ENCODE measurements at places on chromosomes 16 and 17.

DNA sequence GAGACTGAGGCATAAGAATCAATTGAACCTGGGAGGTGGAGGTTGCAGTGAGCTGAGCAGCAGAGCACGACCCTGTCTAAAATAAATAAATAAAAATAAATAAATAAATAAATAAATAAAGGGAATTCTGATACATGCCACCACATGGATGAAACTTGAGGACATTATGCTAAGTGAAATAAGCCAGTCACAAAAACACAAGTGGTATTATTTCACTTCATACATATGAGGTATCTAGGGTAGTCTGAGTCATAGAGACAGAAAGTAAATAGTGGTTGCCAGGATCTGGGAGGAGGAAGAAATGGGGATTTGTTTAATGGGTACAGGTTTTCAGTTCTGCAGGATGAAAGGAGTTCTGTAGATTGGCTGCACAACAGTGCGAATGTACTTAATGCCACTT lies 16.3 kb downstream of the PIPOX start:
- no peak for DNase-seq

DNA sequence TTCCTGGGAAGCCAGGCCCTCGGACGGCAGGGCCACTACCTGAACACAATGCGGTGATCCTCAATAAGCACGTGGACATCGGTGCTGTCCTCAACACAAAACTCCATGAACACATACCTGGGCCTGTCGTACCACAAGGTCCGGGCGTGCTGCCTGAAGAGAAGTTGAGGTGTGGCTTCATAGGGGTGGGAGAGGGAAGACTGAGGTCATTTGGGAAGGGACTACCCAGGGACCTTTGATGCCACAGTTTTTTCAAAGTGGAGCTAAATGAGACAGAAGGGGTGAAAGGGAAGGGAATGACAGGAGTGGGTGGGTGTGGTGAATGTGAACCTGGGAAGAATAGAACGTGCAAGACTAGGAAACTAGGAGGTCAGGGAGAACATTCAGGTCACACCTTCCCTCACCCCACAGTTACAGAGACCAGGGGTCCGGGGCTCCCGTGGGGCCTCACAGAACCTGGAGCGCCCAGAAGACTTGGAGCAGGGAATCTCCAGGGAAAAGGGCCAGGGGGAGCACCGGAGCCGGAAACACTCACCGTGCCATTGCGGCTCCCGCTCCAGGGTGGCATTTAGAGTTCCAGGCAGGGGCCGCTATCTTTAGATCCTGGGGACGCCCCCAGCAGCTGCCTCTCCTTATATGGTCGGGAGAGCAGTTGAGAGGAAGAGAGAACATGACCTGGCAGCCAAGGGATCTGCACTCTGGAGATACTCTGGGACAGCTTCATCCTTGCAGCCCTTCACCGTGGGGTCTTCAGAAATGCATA lies at the start of gene PTGES3L:
PTGES3L (minus strand) TSS at position 570 of the 763 bp plus-strand sequence; CDS start at position 543, 27 bp downstream.
- DNase-seq, result no peak

DNA sequence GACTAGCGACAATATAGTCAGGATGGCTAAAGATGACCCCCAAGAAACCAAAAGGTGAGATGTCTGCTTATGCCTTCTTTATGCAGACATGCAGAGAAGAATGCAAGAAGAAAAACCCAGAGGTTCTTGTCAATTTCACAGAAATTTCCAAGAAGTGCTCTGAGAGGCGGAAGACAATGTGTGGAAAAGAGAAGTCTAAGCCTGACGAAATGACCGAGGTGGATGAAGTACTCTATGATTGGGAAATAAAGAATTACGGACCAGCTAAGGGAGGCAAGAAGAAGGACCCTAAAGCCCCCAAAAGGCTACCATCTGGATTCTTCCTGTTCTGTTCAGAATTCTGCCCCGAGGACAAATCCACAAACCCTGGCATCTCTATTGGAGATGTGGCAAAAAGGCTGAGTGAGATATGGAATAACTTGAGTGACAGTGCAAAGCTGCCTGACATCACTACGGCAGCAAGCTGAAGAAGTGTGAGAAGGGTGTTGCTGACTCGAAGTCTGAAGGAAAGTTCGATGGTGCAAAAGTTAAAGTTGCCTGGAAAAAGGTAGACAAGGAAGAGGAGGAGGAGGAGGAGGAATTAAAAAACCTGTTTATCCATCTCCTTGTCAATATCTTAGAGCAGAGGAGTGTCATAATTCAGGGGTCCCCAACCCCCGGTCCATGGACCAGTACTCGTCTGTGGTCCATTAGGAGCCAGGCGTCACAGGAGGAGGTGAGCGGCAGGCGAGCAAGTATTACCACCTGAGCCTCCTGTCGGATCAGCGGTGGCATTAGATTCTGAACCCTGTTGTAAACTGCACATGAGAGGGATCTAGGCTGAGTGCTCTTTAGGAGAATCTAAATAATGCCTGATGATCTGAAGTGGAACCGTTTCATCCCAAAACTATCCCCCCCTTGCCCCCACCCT lies 25.1 kb upstream of the ADGRG1 start:
- DNase-seq, result no peak

- no peak for DNase-seq
Measured at GRCh38 chr17:43213545-43213944, 1.9 kb downstream of the TMEM106A start.

DNA sequence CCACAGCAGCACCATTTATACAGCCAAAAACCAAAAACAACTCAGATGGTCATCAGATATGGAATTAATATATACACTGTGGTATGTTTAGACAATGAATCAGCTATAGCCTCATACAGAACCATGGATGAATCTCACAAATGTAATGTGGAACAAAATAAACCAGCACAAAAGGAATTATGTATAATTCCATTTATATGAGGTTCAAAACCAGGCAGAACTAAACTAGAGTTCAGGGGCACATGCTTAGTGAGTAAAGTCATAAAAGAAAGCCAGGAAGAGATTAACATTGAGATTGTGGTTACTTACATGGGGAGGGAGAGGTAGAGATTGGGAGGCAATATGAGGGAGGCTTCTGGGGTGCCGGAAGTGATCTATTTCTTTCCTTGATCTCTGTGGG lies 231.1 kb downstream of the COPRS start:
- DNase-seq, result no peak

DNA sequence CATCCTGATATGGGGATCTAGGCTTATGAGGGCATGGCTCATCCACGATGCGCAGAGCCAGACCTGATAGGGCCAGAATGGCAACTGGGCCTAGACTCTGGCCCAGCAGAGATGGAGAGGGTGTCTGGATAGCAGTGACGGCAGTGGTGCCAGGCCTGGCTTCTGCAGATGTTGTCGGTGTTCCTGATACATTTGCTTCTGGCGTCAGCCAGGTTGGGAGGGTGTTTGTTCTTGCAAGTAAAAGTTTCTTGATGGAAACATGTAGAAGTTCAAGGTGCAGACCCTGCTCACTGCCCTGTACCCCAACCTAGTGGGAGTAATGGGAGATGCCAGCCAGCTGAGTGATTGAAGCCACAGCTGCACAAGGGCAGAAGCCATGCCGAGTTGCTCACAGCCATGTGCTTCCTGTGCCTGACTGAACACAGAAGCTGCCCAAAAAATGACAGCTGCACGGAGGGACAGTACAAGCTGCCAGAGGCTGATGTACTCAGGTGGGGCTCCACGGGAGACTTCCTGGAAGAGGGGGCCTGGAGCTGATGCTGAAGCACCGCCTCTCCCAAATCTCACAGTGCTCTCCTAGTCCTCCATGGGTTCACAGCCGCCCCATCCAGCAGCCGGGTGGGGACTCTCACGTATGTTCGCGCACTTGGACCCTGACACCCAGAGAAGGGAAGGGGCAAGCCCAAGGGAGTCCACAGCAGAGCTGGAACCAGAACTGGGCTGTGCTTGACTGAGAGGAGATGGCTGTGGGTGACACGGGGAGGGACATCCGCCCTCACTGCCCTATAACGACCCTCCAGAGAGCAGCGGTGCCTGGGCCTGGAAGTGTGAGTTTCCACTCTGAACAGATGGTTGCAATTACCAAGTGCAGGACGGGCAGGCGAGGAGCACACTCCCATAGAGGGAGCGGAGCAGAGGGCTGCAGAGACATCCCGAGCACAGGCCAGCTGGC lies 78.7 kb downstream of the N4BP1 start:
- DNase-seq, result no peak

DNA sequence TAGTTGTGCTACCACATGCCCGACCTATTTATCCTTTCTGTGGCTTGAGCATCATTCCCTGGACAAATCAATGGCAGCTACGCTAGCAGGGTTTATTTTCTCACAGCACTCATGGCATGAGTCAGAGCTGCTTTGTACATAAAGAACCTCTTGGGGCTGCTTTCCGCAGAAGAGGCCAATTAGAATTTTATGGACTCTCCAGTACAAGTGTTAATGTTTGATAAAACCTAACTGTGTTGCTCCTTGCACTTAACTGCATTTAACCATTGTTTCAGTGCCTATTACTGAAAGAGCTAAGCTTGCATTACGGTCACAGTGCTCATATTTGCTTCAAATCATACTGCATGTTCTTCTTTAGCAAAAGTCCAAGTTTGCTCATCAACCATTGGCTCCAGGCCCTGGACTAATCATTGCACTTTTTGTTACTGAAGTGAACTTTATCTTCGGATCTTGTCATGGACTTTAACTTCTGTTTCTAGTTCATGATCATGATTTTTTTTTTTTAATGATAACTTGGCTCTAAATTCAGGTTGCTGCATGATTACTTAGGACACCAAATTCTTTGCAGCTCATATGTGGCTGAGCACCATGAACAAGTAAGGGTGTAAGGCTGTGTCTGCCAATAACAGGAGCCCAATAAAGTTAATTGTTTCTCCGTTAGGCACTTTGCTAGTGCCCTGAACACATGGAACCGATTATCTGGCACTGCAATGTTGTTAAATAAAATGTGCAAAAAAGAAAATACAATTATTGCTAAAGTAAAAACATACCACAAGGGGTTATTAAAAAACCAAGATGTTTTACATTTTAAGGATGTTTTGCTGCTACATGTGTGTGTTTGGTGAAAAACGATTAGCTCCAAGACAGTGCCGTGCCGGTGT lies 492.2 kb downstream of the KCNJ2 start:
- DNase-seq, result peak; percentile 84

GRCh38 chr17:42271006-42271778 lies 5.0 kb downstream of the STAT5B start:
- DNase-seq, result no peak

DNA sequence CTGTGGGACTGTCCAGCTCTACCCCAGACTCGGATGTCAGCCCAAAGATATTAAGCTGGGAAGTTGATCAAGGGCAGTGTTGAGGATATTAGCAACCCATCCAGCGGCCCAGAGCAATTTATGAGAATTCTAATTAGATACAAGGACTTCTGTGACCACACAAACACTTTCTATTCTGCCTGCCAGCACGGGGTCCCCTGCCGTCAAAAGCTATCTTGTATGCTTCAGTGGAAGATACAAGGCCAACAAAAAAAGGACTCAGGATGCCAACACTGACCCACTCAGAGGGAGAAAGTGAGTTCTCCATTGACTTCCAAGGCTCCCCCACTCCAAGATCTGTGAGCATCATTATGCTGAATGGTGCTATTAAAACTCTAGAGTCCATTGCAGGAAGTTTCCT lies 390.7 kb downstream of the GRIN2A start:
- no peak for DNase-seq

DNA sequence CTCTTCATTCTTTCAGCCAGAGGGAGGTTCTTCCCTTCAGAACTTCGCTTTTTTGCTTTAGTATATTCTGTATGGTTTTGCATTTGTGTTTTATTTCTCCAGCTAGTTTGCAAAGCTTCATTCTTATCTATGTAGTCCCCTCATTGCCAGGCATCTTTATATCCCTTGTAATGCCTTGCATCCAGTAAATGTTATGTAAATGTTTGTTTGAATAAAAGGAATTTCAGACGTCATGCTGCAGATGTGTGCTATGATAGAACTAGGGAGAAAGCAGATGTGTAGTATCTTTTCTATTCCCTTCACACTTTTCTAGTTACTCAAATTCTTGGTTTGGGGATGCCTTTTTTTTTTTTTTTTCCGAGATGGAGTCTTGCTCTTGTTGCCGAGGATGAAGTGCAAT lies 62.6 kb upstream of the RASL10B start:
- no peak for DNase-seq

DNA sequence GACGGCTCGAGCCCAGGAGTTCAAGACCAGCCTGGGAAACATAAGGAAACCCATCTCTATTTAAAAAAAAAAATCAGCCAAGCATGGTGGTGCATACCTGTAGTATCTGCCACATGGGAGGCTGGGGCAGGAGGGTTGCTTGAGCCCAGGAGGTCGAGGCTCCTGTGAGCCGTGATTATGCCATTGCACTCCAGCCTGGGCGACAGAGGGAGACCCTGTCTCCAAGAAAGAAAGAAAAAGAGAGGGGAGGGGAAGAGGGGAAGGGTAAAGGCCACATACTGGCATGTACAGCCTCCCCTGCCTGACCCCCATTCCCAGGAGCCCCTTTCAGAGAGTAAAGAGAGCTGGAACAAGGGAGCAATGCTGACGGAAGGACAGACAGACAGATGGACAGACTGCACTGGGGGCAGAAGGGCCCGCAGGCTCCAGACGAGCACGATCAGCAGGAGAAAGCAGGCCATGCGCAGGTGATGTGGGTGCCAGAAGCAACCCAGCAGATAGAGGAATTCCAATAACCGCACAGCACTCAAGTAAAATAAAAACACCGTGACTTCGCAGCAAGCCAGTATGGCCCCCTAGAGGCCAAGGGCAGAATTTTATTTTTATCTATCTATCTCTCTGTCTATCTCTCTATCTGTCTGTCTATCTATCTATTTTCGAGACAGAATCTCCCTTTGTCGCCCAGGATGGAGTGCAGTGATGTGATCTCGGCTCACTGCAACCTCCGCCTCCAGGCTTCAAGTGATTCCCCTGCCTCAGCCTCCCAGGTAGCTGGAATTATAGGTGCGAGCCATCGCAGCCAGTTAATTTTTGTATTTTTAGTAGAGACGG lies 27.1 kb upstream of the SNN start:
- no peak for DNase-seq

DNA sequence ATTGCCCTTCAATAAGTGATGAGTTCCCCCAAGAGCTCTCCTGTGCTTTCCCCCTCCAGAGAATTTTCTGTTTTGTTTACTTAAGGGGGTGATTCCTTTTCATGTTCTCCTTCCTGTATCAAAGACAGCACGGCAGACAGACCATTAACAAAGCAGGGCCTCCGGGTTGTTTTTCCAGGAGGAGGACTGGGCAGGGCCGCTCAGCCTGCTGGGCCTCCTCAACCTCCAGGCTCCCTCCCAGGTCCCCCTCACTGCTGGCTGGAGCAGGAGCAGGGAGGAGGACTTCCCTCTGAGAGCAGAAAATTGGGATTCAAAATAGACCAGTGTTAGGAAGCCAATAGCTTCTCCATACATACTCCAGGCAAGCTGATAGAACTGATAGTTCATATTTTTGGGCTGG lies 20.4 kb downstream of the SDK2 start:
- no peak for DNase-seq

DNA sequence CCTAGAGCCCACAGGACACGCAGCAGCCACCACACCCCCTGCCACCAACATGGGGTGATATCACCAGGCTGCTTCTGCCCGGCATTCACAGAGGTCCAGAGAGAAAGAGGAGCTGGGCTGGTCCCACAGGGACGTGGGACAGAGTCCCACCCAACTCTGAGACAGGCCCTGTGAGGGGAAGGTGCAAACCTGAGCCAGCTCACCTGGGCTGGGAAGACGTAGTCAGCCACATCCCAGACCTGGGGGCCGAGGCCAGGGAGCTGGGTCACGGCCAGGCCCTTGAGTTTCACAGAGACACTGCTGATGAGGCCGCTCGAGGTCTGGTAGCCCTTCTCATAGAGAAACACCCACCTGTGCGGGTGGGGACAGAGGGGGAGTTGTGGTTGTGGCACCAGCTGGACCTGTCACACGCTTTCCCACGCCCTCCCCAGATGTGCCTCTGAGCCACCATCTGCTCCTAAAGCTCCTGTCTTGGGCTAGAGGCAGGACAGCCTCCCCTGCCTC lies 11.2 kb downstream of the P2RX1 start:
- DNase-seq, result no peak

All from NCI-H187 treated with DMSO at 0.1 percent for 48 hours (cell line).